Tongue (tissue), 3 donors: ENCODE measurements at places on chromosomes 3 and 15. TPM values are rescaled to one million over a fixed set of nuclear protein-coding genes. Genes with fewer than 3 reads are reported as not detected.

CEP152 gene
- total RNA-seq: 6.2 TPM

DNA sequence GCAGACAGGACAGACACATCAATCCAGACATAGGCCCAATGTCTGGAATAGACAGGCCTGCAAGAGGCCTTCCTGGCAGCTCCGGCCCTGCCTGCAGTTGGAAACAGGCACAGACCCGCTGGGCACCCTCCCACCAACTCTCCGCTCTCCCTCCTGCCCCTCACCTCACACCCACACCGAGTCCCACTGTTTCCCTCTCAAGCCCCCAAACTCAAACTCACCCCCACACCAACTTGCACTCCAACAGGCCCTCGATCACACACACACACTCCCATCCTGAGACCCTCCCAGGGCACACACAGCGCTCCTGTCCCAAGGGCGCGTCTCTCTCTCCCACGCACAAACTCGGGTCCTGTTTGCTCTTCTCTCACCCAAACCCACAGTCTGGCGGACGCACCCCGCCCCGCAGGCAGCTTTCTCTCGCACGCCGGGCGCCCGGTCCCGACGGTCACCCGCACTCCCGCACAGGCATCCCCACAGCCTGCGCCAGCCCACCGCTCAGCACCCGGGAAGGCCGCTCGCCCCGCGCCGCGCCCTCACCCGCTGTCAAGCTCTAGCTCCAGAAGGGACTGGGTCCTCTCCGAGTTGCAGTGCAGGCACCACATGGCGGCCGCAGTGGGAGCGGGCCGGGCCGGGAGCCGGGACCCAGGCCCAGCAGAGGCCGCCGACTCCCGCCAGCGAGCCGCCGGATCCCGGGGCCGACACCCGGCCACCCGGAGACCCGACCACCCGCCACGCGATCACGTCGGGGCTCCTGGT is 106.2 kb downstream of the IQSEC1 start:
- peak; percentile 50 for DNase-seq

DNA sequence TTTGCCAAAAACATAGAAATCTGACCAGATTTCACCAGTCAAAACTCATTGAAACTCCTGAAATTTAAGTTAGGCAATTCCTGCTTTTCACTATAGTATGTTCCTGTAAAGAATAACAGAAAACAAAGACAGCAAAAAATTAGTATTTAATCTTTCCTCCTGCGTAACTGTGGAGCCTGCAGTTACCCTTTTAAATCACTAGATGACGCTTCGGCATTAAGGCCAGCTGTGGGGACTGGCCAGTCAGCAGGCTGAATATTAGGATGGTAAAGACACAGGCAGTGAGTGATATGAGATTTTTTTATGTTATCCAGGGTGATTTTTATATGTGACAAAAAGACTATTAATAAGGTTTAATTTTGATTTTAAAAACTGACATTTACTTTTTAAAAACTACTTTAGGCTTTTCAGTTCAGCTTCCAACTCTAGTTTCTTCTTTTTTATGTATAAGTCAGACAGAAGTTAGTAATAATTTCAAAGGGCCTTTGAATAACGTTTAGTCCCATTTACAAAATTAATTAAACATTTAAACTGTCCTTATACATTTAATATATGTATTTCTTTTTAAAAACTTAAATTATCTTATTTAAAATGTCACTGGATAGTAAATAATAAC is 165.1 kb downstream of the PPM1L start:
- DNase-seq: peak; percentile 65

PLA2G4E gene
- 1.9 TPM for total RNA-seq

DNA sequence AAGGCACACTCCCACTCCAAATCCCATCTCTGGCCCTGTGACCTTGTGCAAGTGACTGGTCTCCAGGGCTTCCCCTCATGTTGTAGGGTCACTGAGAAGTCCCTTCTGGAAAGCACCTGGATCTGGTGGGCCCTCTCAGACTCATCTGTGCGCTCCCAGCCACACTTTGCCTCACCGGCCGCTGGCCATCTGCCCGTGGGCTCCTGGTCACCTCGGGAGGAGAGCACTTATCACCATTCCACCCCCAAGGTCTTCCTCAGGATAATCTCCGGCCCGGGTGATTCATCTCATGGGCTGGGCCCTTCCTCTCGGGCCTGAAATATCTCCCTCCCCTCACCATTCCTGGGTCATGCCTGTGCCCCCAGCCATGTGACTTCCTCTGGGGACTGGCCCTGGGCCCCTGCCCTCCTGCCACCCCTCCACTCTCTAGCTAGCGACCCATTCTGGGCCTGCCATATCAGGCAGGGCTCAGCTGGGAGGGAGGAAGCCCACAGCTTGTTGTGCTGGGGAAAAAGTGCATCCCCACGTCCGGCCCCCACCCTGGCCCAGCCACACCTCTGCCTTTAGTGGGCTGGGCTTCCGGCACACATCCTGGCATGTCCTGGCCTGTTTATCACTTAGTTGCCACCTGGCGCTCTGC is 10.6 kb upstream of the WNT7A start:
- DNase-seq: no peak

- no peak for DNase-seq
These were observed 45.1 kb upstream of the C15orf39 start for GRCh38 chr15:75156326-75157215.

- DNase-seq: peak; percentile 45
These were observed 167.0 kb upstream of the ANKRD28 start for GRCh38 chr3:15964605-15965442.
